ENCODE measurements at places on chromosomes 2 and 18.

DNA sequence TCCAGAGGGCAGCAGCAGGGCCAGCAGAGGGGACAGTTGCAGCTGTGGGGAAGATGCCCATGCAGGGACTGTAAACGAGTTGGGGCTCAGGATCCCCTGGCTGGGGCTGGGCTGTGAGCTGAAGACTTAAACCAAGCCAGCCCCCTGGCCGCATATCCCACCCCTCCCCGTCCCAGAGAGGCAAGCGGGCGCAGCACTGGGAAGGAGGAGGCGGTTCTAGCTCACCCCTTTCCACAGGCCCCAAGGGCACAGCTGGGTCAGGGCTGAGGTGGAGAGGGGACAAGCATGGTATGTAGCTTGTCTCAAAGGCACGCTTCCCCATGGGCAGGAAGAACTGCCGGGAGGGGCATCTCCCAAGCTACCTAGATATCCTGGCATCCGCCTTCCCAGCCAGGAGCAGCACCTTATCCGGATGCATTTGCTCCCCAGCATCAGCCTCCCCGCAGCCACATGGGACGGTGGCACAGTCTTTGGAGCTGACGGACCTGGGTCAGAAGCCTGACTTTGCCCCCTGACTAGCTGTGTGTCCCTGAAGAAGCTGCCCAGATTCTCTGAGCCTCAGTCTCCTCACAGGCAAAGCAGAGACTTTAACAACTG lies 75.9 kb downstream of the TFCP2L1 start:
- no peaks in the 10 kb centered on the region for H3K36me3 ChIP-seq
- H3K4me3 ChIP-seq = no peak overlapping the region
- H3K27me3 ChIP-seq = no peaks in the 10 kb centered on the region

GRCh38 chr2:67877301-67877700 lies 185.5 kb downstream of the C1D start:
- peak overlapping the region; percentile 82 for H3K27ac ChIP-seq
- H3K4me3 ChIP-seq = no peak overlapping the region
- DNase-seq = no peak
- no peaks in the 10 kb centered on the region for H3K27me3 ChIP-seq

- no peaks in the 10 kb centered on the region for H3K4me1 ChIP-seq
- H3K4me3 ChIP-seq = peak overlapping the region; percentile 51
- H3K27ac ChIP-seq = peak overlapping the region; percentile 81
- DNase-seq = peak; percentile 68
- no peaks in the 10 kb centered on the region for H3K27me3 ChIP-seq
Observed at GRCh38 chr18:55477499-55477859, 110.5 kb downstream of the TCF4 start.

DNA sequence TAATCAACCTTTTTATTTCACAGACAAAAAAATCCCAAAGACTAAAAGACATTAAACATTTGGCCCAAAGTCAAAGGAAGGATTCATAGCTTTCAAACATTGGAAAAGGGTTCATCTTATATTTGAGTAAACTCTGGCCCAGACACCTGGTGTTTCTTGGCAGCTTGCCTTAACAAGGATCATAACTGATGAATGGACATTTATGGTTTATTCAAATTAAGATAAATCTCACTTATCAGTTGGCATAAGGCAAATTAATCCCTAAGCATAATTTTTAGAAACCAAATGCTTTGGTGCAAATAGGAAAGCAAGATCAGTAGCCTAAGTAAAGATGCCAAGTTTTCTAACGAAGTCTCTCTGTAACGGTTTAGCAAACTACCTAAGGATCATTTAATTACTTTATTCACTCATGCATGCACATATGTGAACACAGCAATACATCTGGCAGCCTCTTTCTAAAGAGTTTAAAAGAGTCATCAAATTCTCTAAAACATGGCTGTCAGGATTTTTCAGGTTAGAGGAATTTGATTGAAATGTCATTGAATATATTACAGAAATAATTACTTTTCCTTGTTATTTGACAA lies 323.4 kb upstream of the RBMS1 start:
- no peaks in the 10 kb centered on the region for H3K27me3 ChIP-seq
- no peaks in the 10 kb centered on the region for H3K4me1 ChIP-seq
- H3K4me3 ChIP-seq = no peak overlapping the region

GRCh38 chr2:1945819-1946218 lies 201.5 kb upstream of the PXDN start:
- H3K4me3 ChIP-seq = no peak overlapping the region
- H3K4me1 ChIP-seq = no peaks in the 10 kb centered on the region
- H3K27me3 ChIP-seq = no peaks in the 10 kb centered on the region
- H3K27ac ChIP-seq = no peak overlapping the region
- no peak for DNase-seq

- no peaks in the 10 kb centered on the region for H3K36me3 ChIP-seq
- H3K4me1 ChIP-seq = no peaks in the 10 kb centered on the region
- no peak overlapping the region for H3K27ac ChIP-seq
- DNase-seq = no peak
Observed at GRCh38 chr2:105187531-105187930, 54.0 kb upstream of the GPR45 start.
